BJ (cell line): ENCODE measurements at places on chromosomes 6 and 20.

DNA sequence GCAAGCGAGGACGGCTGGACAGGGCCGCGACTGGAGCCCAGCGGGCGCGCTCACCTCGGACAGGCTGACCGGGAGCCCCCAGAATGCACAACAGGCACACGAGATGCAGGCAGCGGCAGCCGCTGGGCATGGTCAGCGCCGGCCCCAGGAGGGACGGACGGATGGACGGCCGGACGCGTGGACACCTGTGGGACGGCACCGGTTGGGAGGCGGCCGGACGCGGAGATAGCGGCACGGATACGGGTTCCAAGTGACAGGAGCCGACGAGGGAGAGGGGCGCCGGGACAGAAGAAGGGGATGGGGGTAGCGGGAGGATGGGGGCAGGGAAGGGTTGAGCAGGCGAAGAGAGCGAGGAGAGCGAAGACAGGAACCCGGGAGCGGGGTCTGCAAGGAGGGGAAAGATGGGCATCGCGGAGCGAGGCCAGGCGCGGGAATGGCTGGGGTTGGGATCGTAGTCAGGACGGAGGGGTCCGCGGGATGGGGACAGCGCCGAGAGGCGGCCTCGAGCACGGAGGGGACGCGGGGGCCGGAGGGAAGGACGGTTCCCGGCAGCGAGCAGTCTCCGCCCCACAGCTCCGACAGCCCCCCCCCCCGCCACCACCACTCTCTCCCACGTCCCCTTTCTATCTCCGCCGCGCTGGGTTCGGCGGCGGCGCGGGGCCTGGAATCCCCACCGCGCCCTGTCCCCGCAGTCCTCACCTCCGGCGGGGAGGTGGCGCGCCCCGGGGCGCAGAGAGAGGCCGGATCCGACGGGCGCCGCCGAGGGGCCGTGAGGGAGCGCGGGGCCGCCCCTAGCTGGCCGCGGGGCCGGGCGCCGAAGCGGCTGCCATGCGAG is 435 bp downstream of the DLK2 start:
- no peak for DNase-seq

GRCh38 chr20:57548177-57549058 is 12.5 kb upstream of the PCK1 start:
- DNase-seq = no peak

DNA sequence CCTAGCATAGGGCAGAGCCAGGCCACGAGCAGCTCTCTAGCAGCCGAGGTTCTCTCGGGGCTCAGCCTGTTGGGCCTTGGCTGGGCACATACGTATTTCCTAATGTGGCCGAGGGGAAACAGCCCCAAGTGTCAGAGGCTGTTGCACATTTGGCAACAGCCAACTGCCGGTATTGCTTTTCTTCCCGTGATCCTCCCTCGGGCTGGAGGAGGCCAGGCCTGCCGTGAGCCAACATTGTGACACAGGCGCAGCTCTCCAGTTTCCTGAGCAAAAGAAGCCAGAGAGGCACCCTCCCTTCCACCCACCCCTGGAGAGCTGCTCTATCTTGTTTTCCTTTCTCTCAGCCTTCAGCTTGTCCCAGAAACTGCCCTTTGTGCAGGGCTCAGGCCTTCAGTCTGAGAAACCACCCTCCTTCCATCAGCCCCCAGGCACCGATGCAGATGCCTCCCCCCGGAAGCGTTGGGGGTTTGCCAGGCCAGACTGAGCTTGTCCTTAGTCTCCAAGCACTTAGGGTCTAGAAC is 5.1 kb upstream of the BPI start:
- DNase-seq = no peak

DNA sequence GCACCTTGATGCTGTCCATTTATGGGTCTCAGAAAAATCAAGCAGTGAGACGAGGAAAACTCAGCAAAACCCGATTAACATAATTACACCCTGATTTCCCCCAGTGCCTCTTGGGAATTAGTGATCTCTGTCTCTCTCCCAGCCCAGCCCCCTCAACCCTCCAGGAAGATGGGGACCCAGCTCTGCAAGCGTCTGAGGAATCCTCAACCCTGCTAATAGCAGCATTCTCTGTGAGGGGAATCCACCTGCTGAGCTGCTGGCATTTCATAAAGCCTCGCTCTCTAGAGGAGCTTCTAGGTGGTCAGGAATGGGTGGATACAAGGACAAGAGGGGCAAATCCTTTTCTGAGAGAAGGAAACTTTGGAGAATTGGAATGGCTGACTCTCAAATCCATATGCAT is 13.9 kb downstream of the NR2E1 start:
- no peak for DNase-seq

DNA sequence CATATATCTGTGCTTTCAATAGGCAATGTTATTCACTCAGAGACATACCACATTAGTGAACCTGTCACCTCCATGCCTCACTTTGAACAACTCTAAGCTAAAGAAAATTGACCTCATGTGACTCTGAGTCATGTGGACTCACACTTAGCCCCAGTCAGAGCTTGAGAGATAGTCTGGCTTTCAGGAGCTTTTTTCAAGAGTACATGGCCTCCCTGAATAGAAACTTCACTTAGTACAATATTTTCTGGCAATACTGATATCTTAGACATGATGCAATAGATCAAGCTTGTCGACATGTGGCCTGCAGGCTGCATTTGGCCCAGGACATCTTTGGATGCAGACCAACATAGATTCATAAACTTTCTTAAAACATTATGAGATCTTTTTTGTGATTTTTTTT is 8.5 kb downstream of the SPTLC3 start:
- no peak for DNase-seq

GRCh38 chr20:63893999-63894357 is 948 bp upstream of the DNAJC5 start:
- no peak for DNase-seq

- no peak for DNase-seq
Observed at GRCh38 chr20:32682508-32682987, 8.8 kb upstream of the C20orf203 start.

DNA sequence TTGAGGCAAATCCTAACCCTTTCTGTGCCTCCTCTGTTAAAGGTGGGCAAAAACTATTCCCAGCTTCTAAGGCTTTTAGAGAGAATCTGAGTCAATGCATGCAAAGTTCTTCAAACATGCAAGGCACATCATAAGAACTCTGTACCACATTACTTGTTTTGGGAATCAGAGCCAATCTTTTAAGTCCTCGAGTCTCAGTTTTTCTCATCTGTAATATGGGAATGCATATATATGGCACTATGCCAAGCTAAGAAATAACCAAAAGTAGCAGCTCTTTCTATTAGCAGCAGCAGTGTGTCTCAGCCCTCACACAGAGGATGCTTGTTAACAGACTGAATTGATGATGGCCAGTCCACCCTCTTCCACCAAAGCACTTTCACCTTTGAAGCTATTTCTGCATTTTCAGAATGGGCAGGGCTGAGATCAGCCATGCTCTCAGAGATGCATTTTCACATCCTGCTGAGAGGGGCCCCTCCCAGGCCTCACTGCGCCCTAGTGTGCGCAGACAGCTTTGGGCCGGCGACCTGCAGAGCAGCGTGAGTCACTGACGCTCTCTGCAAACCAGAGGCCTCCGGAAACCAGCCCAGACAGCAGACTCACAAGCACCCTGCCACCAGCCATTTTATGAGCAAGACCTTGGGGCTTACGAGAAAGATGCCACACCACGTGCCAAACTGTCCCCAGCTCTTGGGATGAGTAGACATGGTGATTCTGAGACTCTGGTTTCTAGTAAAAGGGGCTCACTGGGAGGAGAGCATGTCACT is 138.0 kb downstream of the NFATC2 start:
- no peak for DNase-seq

GRCh38 chr6:135990855-135991464 is 139.5 kb downstream of the PDE7B start:
- DNase-seq = no peak

- no peak for DNase-seq
Observed at GRCh38 chr6:4964675-4965561, 38.9 kb downstream of the RPP40 start.

GRCh38 chr6:123171341-123172115 is 175.5 kb downstream of the CLVS2 start:
- no peak for DNase-seq

DNA sequence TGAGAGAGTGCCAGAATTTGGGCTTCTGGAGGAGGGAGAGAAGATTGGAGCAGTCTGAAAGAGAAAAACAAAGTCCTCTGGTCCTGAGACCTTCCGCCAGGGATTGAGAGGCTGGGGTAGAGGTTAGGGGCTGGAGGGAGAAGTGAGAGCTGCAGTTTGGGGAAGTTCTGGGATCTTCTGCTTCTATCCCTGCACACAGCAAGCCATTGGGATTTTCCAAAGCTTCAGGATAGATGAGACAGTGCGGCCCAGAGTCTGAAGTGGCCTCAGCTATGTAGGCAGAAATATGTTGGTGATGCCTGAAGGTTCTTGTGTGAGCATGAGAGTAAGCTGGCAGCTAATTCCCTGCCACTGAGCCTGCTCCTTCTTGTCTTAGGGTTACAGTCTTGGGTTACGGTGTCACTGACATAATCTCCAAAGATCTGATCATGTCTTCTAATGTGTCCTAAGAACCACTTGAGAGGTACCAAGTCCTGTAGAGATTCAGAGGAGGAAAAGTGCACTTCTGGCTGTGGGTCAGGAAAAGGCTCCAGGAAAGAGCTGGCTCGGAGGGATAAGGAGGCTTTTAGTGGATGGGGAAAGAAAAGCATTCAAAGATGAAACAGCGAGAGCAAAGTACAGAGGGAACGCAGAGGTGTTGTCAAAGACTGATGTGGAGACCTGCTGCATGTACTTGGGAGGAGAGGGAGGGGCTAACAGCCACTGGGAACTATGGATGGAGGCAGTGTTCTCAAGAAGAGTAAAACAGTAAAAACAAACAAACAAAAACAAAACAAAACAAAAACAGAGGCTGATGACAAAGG is 131.1 kb upstream of the MYLIP start:
- DNase-seq = no peak

DNA sequence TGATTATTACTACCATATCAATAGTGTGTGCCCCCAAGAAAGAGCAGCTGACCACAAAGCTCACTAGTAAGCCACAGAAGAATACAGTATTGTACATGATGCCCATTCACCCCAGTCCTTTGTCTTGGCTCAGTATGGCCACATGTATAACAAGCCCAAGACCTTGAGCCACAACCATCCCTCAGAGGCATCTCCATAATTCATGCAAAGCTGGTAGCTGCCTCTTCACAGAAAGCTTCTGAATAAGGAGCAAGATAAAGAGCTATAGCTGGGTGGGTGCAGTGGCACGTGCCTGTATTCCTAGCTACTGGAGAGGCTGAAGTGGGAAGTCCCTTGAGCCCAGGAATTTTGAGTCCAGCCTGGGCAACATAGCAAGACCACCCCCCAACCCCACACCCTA is 4.8 kb upstream of the BTN1A1 start:
- no peak for DNase-seq

GRCh38 chr6:122449069-122449468 is 22.5 kb downstream of the SERINC1 start:
- no peak for DNase-seq
